ENCODE measurements at places on chromosomes 6 and 20. TPM values are rescaled to one million over a fixed set of nuclear protein-coding genes. Genes with fewer than 3 reads are reported as not detected.

ZBP1 gene
- total RNA-seq, result 0.08 TPM

NKX2-4 gene
- total RNA-seq, result not detected

- H3K27me3 ChIP-seq, result no peaks in the 10 kb centered on the region
- H3K36me3 ChIP-seq, result no peaks in the 10 kb centered on the region
- H3K4me1 ChIP-seq, result peaks cover 8% of the 10 kb centered on the region
- peak overlapping the region; percentile 38 for H3K27ac ChIP-seq
- DNase-seq, result no peak
Observed at GRCh38 chr20:20734475-20734948, 22.1 kb upstream of the RALGAPA2 start.

DNA sequence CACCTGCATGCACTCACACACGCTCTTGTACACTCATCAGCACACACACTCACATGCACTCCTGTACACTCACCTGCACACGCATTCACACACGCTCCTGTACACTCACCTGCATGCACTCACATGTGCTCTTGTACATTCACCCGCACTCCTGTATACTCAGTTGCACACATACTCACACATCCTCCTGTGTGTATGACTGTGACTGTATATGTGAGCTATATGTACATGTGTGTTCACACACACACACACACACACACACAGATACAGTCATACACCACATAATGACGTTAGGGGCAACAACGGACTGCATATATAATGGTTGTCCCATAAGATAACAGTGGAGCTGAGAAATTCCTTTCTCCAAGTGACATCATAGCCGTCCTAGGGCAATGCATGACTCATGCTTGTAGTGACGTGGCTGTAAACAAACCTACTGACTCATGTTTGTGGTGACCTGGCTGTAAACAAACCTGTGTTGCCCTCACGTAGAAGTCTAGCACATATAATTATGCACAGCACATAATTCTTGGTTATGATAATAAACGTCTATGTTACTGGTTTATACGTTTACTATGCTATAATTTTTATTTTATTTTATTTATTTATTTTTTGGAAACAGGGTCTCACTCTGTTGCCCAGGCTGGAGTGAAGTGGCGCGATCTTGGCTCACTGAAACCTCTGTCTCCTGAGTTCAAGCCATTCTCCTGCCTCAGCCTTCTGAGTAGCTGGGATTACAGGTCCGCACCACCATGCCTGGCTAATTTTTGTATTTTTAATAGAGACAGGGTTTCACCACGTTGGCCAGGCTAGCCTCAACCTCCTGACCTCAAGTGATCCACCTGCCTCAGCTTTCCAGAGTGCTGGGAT is 22.8 kb upstream of the TAF4 start:
- H3K27me3 ChIP-seq, result no peaks in the 10 kb centered on the region
- no peaks in the 10 kb centered on the region for H3K36me3 ChIP-seq
- no peak overlapping the region for H3K4me3 ChIP-seq
- no peaks in the 10 kb centered on the region for H3K4me1 ChIP-seq

DNA sequence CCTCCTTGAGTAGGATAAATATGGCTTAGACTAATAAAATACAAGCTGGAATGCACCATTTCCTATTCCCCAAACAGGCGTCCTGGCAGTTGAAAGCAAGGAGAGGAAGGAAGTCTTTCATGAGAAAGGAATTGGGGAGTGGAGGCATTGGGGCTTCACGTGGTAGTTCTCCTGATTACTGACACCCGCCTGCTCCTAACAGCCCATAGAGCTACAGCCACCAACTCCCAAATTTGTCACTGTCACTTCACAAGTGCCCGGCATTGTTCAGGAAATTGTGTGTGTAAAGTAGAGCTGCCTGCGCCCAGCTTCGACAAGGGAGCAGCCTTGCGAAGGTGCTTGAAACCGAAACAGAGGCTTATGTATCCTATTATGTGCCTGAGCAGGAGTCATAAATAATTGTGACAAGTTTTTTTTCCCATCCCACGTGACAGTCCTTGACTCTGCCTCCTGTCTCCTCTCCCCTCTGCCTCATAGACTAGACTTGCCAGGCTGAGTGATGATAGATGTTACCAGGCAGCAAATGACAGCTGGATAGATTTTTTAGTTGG is 301.7 kb upstream of the ZFP64 start:
- H3K27me3 ChIP-seq, result no peaks in the 10 kb centered on the region
- no peaks in the 10 kb centered on the region for H3K4me1 ChIP-seq
- DNase-seq, result no peak
- H3K4me3 ChIP-seq, result peak overlapping the region; percentile 48

GRCh38 chr6:47138046-47138445 is 95.9 kb upstream of the ADGRF1 start:
- H3K4me1 ChIP-seq, result peaks cover 14% of the 10 kb centered on the region
- H3K27ac ChIP-seq, result no peak overlapping the region
- no peak for DNase-seq
- H3K4me3 ChIP-seq, result no peak overlapping the region
- H3K36me3 ChIP-seq, result no peaks in the 10 kb centered on the region
- H3K27me3 ChIP-seq, result no peaks in the 10 kb centered on the region

GRCh38 chr6:147930745-147931144 is 411.9 kb upstream of the SASH1 start:
- H3K4me1 ChIP-seq, result no peaks in the 10 kb centered on the region
- no peaks in the 10 kb centered on the region for H3K27me3 ChIP-seq
- no peaks in the 10 kb centered on the region for H3K36me3 ChIP-seq
- no peak overlapping the region for H3K4me3 ChIP-seq
- no peak overlapping the region for H3K27ac ChIP-seq

GRCh38 chr20:24598346-24598745 is 128.9 kb downstream of the SYNDIG1 start:
- H3K4me1 ChIP-seq, result no peaks in the 10 kb centered on the region
- no peak for DNase-seq
- no peak overlapping the region for H3K4me3 ChIP-seq
- H3K27ac ChIP-seq, result no peak overlapping the region

GRCh38 chr20:44908987-44909871 is 631 bp upstream of the PABPC1L start:
- H3K4me3 ChIP-seq, result peak overlapping the region; percentile 71
- H3K4me1 ChIP-seq, result peaks cover 27% of the 10 kb centered on the region
- H3K27me3 ChIP-seq, result no peaks in the 10 kb centered on the region
- no peak overlapping the region for H3K27ac ChIP-seq
- peaks cover 18% of the 10 kb centered on the region for H3K36me3 ChIP-seq

GRCh38 chr6:43990275-43990626 is 137.0 kb downstream of the MRPL14 start:
- no peak overlapping the region for H3K27ac ChIP-seq
- H3K4me1 ChIP-seq, result no peaks in the 10 kb centered on the region
- no peak for DNase-seq
- no peaks in the 10 kb centered on the region for H3K36me3 ChIP-seq
- H3K4me3 ChIP-seq, result no peak overlapping the region
- no peaks in the 10 kb centered on the region for H3K27me3 ChIP-seq

All from esophagus squamous epithelium (tissue), 5 donors.